Neural crest cell (in vitro differentiated cells): ENCODE measurements at places on chromosomes 1 and 21. TPM values are rescaled to one million over a fixed set of nuclear protein-coding genes. Genes with fewer than 3 reads are reported as not detected.

- H3K27ac ChIP-seq = no peak overlapping the region
- no peak overlapping the region for H3K4me3 ChIP-seq
- peaks cover 3% of the 10 kb centered on the region for H3K36me3 ChIP-seq
- no peaks in the 10 kb centered on the region for H3K4me1 ChIP-seq
These were observed 1397.6 kb upstream of the B3GALT2 start for GRCh38 chr1:194584052-194584451.

GRCh38 chr1:16630661-16631247 is 17.4 kb upstream of the NBPF1 start:
- H3K36me3 ChIP-seq = peaks cover 24% of the 10 kb centered on the region
- no peak overlapping the region for H3K4me3 ChIP-seq
- peak overlapping the region; percentile 35 for H3K27ac ChIP-seq
- no peaks in the 10 kb centered on the region for H3K27me3 ChIP-seq

GRCh38 chr1:20663969-20664715 is 3.0 kb upstream of the DDOST start:
- peaks cover 5% of the 10 kb centered on the region for H3K36me3 ChIP-seq
- H3K4me3 ChIP-seq = peak overlapping the region; percentile 38
- no peaks in the 10 kb centered on the region for H3K27me3 ChIP-seq
- no peak overlapping the region for H3K27ac ChIP-seq
- no peak for DNase-seq

The PRDM16 gene
- 11.7 and 13.2 TPM in 2 replicates for total RNA-seq

DNA sequence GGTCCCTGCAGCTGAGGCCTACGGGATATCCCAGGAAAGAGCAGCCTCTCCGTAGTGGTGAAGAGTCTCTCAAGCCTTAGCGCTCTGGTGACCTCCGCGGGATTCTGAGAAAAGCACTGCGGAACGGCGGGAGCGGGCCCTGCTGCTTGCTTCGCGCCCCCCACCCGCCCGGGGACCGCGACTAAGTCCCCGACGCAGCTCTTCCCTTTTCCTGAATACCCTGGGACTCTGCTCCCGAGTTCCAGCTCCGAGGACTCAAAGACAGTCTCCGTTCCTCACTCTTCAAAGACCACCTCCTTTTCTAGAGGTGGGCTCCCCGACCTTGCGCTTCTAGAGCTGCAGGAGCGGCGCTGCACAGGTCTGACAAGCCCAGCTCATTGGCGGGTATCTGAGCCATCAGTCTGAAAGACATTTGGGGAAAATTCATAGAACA is 3.6 kb upstream of the PRRX1 start:
- H3K27me3 ChIP-seq = peaks cover 100% of the 10 kb centered on the region
- no peak overlapping the region for H3K27ac ChIP-seq
- H3K36me3 ChIP-seq = no peaks in the 10 kb centered on the region
- H3K4me1 ChIP-seq = peaks cover 32% of the 10 kb centered on the region

The AMPD1 gene
- total RNA-seq = not detected in 2 replicates

The CRNN gene
- not detected in 2 replicates for total RNA-seq

DNA sequence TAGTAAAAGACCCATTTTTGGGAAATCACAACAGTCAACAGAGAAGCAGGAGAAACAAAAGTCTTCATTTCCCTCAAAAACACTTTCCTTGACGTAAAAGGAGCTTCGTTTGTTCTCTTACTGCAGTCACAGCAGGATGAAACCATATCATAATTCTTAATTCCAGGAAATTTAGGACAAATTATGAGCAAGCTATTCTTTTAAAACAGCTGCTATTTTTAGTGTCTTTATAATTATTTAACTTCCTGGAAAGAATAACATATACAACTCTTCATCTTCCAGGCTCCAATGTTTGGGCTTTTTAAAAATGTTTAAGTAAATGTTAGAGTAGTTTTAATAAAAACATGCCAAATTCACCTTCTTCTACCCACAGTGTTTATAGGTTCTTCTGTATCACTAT is 563.5 kb downstream of the LTN1 start:
- no peak overlapping the region for H3K4me3 ChIP-seq
- no peak for DNase-seq
- no peaks in the 10 kb centered on the region for H3K4me1 ChIP-seq
- H3K27ac ChIP-seq = no peak overlapping the region
- no peaks in the 10 kb centered on the region for H3K27me3 ChIP-seq

- no peak overlapping the region for H3K27ac ChIP-seq
- H3K4me1 ChIP-seq = peaks cover 11% of the 10 kb centered on the region
- no peaks in the 10 kb centered on the region for H3K27me3 ChIP-seq
- no peak for DNase-seq
- no peak overlapping the region for H3K4me3 ChIP-seq
- H3K36me3 ChIP-seq = peaks cover 12% of the 10 kb centered on the region
These were observed 35.1 kb downstream of the MSTO1 start for GRCh38 chr1:155645034-155645598.

DNA sequence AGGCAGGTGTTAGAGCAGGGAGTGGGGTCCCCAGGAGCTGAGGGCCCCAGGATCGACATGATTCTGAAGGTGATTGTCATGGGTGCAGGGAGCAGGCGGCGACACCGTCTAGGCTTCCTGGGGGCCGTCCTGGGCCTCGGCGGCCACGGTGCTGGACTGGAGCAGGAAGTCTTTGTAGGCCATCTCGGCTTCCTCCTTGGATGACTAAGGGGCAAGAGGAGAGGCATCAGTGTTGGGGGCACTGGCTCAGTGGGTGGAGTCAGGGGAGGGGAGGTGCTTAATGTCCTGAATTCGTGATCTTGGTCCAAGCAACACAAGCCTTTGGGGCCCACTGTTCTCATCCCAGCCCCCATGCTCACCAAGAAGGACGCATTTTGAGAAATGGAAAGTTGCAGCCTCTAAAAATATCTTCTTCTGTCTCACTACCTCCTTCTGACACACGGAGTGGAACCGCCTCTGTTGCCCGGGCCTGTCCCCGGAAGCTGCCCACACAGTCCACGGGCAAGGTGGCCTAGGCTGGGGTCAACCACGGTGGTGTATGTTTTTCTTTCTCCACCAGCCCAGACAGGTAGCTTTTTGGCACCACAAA is 8.6 kb upstream of the FCMR start:
- DNase-seq = no peak
- H3K36me3 ChIP-seq = no peaks in the 10 kb centered on the region
- no peak overlapping the region for H3K27ac ChIP-seq
- H3K4me1 ChIP-seq = peaks cover 3% of the 10 kb centered on the region
- no peak overlapping the region for H3K4me3 ChIP-seq

The GCSAML gene
- not detected in 2 replicates for total RNA-seq

- H3K27me3 ChIP-seq = no peaks in the 10 kb centered on the region
- no peak overlapping the region for H3K27ac ChIP-seq
- DNase-seq = no peak
- H3K4me3 ChIP-seq = no peak overlapping the region
- H3K4me1 ChIP-seq = peaks cover 26% of the 10 kb centered on the region
These were observed 10.9 kb downstream of the TAGLN2 start for GRCh38 chr1:159914252-159915018.

GRCh38 chr1:84376000-84376910 is 22.0 kb upstream of the DNASE2B start:
- H3K4me1 ChIP-seq = no peaks in the 10 kb centered on the region
- H3K36me3 ChIP-seq = no peaks in the 10 kb centered on the region
- no peaks in the 10 kb centered on the region for H3K27me3 ChIP-seq
- H3K27ac ChIP-seq = no peak overlapping the region
- no peak overlapping the region for H3K4me3 ChIP-seq

DNA sequence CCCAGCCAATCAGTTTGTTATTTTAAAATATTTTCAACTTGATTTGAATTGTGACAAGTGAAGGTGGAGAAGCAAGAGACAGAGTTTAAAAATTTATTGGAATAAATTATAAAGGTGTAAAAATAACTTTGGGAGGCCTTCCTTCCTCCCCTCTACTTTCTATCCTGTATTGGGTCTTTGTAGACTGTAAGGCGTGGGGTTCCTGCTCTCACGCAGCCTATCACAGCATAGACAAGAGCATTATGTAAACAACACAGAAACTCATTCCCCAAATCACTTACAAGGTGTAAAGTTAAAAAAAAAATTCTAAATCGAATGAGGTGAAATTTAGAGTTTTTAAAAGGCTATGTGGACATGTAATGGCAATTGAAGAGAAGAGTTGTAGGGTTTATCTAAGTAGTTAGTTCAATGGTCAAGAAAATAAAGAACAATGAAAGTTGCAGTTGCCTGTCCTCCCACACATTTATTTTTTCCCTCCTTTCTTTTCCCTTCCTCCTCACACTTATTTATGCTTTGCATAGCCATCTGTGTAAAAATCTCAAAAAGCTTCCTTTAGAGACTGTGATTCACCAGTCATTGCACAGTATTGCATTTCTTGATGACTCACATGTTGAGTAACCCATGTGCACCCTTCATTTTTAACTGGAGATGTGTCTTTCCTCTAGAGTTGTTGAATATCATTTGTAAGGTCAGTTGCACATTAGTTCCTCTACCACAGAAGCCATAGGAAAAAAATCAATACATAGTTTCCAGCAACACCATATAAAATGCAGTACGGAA is 242.2 kb downstream of the PTPRC start:
- no peaks in the 10 kb centered on the region for H3K27me3 ChIP-seq
- peak overlapping the region; percentile 64 for H3K27ac ChIP-seq
- DNase-seq = no peak
- H3K4me1 ChIP-seq = peaks cover 17% of the 10 kb centered on the region
- peaks cover 17% of the 10 kb centered on the region for H3K36me3 ChIP-seq

The PDIK1L gene
- 22.8 and 23.8 TPM in 2 replicates for total RNA-seq

- no peaks in the 10 kb centered on the region for H3K27me3 ChIP-seq
- peaks cover 23% of the 10 kb centered on the region for H3K4me1 ChIP-seq
- H3K4me3 ChIP-seq = no peak overlapping the region
- no peaks in the 10 kb centered on the region for H3K36me3 ChIP-seq
- no peak overlapping the region for H3K27ac ChIP-seq
These were observed 106.7 kb upstream of the COL6A1 start for GRCh38 chr21:45874716-45875415.

The ZNF683 gene
- not detected in 2 replicates for total RNA-seq

- H3K4me1 ChIP-seq = no peaks in the 10 kb centered on the region
- H3K27me3 ChIP-seq = no peaks in the 10 kb centered on the region
- no peak for DNase-seq
- H3K4me3 ChIP-seq = no peak overlapping the region
- H3K36me3 ChIP-seq = no peaks in the 10 kb centered on the region
These were observed 644.9 kb upstream of the NCAM2 start for GRCh38 chr21:20353351-20353750.

The PTPN7 gene
- total RNA-seq = not detected in 2 replicates

GRCh38 chr21:44729336-44730027 is 18.1 kb upstream of the TSPEAR start:
- H3K27me3 ChIP-seq = peaks cover 6% of the 10 kb centered on the region
- H3K27ac ChIP-seq = no peak overlapping the region
- H3K36me3 ChIP-seq = no peaks in the 10 kb centered on the region
- H3K4me1 ChIP-seq = peaks cover 10% of the 10 kb centered on the region

GRCh38 chr1:52237430-52237829 is 95.5 kb downstream of the ZFYVE9 start:
- no peaks in the 10 kb centered on the region for H3K36me3 ChIP-seq
- H3K27ac ChIP-seq = no peak overlapping the region
- no peaks in the 10 kb centered on the region for H3K4me1 ChIP-seq
- H3K4me3 ChIP-seq = no peak overlapping the region
- DNase-seq = no peak

DNA sequence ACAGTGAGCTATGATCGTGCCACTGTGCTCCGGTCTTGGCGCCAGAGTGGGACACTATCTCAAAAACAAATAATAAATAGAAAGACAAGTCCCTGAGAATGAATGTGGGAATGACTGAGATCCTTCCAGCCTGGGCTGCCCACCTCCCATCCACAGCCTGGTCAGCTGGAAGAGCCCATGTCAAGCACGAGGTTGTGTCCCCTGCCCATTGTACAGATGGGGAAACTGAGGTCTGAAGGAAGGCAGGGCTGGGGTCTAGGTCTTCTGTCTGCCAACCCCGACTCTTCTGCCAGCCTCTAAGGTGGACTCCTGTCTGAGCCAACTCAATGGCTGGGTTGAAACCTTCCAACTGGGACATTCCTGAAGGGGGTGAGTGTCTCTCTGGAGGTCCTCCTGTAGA is 79.5 kb downstream of the RAP1GAP start:
- no peaks in the 10 kb centered on the region for H3K36me3 ChIP-seq
- no peak for DNase-seq
- H3K4me1 ChIP-seq = peaks cover 9% of the 10 kb centered on the region
- H3K27me3 ChIP-seq = peaks cover 14% of the 10 kb centered on the region
- no peak overlapping the region for H3K27ac ChIP-seq

GRCh38 chr1:77412069-77412819 is 130.4 kb downstream of the AK5 start:
- no peak for DNase-seq
- H3K36me3 ChIP-seq = no peaks in the 10 kb centered on the region
- no peaks in the 10 kb centered on the region for H3K27me3 ChIP-seq
- H3K4me1 ChIP-seq = peaks cover 21% of the 10 kb centered on the region

The PTPRU gene
- total RNA-seq = 4.8 and 5.1 TPM in 2 replicates

The TSTD1 gene
- 6.7 and 7.2 TPM in 2 replicates for total RNA-seq

DNA sequence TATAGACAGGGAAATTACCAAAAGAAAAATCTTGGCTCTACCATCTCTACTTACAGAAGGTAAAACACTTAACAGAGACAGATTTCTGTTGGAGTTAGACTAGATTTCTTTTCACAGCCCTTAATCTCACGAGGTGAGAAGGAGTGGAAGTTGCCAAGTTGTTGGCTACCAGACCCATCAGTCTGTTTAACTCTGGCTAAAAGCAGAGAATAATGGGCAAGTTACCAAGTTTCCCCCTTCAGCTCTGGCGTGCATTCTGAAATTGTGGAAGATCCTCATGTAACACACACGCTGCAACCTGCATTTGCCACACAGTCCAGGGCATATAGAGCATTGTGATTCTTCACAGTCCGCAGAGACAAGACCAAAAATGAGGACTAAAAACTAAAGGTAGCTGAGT is 49.3 kb downstream of the STX6 start:
- H3K27ac ChIP-seq = no peak overlapping the region
- no peak overlapping the region for H3K4me3 ChIP-seq
- H3K27me3 ChIP-seq = no peaks in the 10 kb centered on the region
- peaks cover 31% of the 10 kb centered on the region for H3K36me3 ChIP-seq
- DNase-seq = no peak
- H3K4me1 ChIP-seq = peaks cover 40% of the 10 kb centered on the region

The OXCT2 gene
- total RNA-seq = 0.75 and 0.77 TPM in 2 replicates

GRCh38 chr1:155976913-155977689 is 1.2 kb downstream of the ARHGEF2 start:
- DNase-seq = no peak
- peaks cover 3% of the 10 kb centered on the region for H3K36me3 ChIP-seq
- H3K27ac ChIP-seq = peak overlapping the region; percentile 98
- peaks cover 82% of the 10 kb centered on the region for H3K4me1 ChIP-seq

The OR2T6 gene
- total RNA-seq = not detected in 2 replicates

The SPOCD1 gene
- 0.56 and 0.61 TPM in 2 replicates for total RNA-seq
